Coronary artery (tissue), 2 donors: ENCODE measurements at places on chromosomes 4 and X.

DNA sequence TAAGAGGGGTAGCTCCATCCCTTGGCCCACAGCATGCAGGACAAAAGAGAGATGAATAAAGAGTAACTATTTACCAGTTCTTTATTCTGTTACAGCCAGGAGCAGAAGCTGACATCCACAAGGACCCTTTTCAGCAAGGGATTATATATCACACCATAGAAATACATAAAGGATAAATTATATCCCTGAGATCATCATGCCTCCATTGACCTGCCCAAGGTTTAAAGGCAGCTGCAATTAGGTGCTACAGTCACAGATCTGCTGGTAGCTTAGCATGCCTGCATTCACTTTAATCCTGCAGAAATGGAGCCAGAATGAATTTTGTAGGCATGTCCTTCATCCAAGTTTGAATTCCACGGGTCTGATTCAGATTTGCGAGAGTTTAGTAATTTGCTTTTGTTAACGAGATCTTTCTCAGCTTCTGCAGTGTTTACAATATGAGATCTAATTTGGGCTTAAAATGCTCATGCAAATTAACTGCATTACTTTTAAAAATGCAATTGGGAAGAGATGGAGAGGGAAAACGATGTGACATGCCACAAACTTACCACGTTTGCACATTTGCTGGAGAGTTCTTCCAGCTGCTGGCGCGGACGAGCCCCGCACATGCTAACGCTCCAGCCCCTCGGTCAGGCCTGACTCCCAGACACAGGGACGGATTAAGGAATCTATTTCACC, 327.0 kb upstream of the NOCT start:
- no peak for DNase-seq

- no peak for DNase-seq
Measured at GRCh38 chr4:4316150-4316495, 26.1 kb downstream of the ZBTB49 start.

GRCh38 chr4:2647403-2648158, 108.6 kb downstream of the TNIP2 start:
- DNase-seq = no peak

- DNase-seq = no peak
Measured at GRCh38 chr4:6548201-6548881, 26.6 kb upstream of the MAN2B2 start.

DNA sequence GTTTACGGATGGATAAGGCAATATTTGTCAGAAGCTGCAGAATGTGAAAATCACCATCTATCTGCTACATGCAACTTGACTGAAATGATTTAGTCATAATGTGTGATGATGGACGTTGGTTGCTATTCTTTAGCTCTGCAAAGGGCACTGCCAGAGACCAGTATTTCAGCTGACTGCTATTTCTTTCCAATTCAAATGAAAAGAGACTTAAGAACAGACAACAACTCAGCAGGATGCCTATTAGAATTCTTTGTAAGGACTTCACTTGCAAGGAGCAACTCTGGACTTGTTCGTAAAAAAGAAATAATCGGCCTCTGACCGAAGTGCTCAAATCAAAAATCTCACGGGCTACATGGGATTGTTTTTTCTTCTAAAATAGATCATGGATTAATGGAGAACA, 262.7 kb downstream of the DHX15 start:
- no peak for DNase-seq
